ENCODE measurements at places on chromosomes 4 and X. TPM values are rescaled to one million over a fixed set of nuclear protein-coding genes. Genes with fewer than 3 reads are reported as not detected.
A peak's percentile ranks its signal among the peaks of the same experiment; 100 is the strongest.

Gene HNRNPD
- total RNA-seq: 120 TPM

DNA sequence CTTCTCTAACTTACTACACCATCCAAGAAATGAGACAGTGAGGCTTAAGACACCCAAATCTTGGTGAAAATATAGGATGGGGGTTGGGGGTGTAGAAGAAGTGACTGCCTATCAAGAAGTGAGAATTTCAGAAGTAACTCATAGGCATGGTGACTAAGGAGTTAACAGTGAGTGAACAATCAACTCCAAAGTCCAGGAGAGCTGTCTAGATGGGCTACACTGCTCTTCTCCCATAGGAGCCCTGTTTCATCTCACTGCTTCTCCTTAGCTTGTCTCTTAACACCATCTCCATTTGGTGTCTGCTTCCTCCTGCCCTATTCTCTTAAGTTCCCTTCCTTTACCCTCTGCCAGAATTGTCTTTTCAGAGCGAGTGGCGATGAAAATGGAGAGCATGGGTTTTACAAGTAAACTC lies 22.7 kb downstream of the FABP2 start:
- peaks cover 6% of the 10 kb centered on the region for H3K4me1 ChIP-seq
- no peak for DNase-seq
- H3K27me3 ChIP-seq: no peaks in the 10 kb centered on the region
- H3K4me3 ChIP-seq: peak overlapping the region; percentile 81
- no peaks in the 10 kb centered on the region for H3K36me3 ChIP-seq

Gene ITIH6
- total RNA-seq: not detected

Gene EXOC1L
- total RNA-seq: not detected

DNA sequence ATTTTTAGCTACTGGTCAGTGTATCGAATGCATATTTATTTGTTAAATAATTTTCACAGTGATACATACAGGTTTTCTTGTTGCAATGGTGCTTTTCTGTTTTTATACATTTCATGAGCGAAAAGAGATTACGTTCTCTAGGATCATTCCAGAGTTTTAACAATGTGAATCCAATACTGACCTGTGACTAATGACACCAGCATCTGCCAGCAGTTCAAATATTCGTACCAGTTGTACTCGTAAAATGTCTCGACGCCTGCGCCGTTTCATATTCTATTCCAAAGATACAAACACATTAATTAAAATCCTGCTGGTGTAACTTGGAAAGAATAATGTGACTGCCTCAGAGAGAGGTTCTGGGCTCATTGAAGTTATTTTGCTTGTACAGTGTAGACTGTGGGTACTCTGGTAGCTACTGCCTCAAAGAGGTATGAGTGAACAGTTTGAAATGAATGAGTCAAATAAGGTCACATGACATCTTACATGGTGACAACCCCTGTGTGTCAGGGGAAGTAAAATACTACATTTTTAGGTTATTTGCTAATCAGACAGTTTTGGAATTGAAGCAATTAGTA lies 80.7 kb downstream of the ZAR1 start:
- no peak for DNase-seq
- peaks cover 7% of the 10 kb centered on the region for H3K36me3 ChIP-seq
- no peak overlapping the region for H3K4me3 ChIP-seq
- no peaks in the 10 kb centered on the region for H3K27me3 ChIP-seq
- H3K27ac ChIP-seq: no peak overlapping the region

DNA sequence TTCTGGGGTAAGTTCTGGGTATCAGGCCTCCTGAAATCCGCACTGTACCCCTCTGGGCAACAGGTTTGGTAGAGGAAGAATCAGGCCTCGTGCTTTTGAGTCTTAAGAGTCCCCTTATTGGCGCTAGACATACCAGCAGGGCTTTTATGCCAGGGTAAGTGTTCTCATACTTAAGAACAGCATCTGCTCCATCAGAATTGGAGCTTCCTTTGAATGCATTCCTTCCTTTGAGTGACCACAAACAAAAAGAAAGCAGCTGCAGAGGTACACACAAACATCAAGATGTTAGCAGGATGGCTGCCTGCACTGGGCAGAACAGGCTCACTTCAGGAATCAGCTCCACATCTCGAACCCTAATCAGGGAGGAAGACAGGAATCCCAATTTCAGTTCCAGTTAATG lies 156.8 kb downstream of the MGST2 start:
- no peaks in the 10 kb centered on the region for H3K36me3 ChIP-seq
- no peak overlapping the region for H3K27ac ChIP-seq
- no peaks in the 10 kb centered on the region for H3K4me1 ChIP-seq
- H3K27me3 ChIP-seq: no peaks in the 10 kb centered on the region

GRCh38 chr4:139054791-139055505 lies 39.4 kb downstream of the NOCT start:
- H3K4me3 ChIP-seq: no peak overlapping the region
- DNase-seq: no peak
- H3K27ac ChIP-seq: no peak overlapping the region
- peaks cover 11% of the 10 kb centered on the region for H3K4me1 ChIP-seq
- no peaks in the 10 kb centered on the region for H3K36me3 ChIP-seq
- no peaks in the 10 kb centered on the region for H3K27me3 ChIP-seq

Gene XK
- total RNA-seq: 0.93 TPM

Gene AMBN
- total RNA-seq: not detected

Gene CXorf65
- total RNA-seq: not detected

- H3K4me1 ChIP-seq: no peaks in the 10 kb centered on the region
- no peaks in the 10 kb centered on the region for H3K36me3 ChIP-seq
- no peaks in the 10 kb centered on the region for H3K27me3 ChIP-seq
- no peak overlapping the region for H3K4me3 ChIP-seq
Observed at GRCh38 chr4:81745050-81745449, 273.3 kb upstream of the RASGEF1B start.

GRCh38 chr4:132683957-132684356 lies 465.1 kb upstream of the PCDH10 start:
- H3K4me3 ChIP-seq: no peak overlapping the region
- DNase-seq: no peak
- no peaks in the 10 kb centered on the region for H3K36me3 ChIP-seq
- no peaks in the 10 kb centered on the region for H3K27me3 ChIP-seq

Gene CHRDL1
- 38.6 TPM for total RNA-seq

DNA sequence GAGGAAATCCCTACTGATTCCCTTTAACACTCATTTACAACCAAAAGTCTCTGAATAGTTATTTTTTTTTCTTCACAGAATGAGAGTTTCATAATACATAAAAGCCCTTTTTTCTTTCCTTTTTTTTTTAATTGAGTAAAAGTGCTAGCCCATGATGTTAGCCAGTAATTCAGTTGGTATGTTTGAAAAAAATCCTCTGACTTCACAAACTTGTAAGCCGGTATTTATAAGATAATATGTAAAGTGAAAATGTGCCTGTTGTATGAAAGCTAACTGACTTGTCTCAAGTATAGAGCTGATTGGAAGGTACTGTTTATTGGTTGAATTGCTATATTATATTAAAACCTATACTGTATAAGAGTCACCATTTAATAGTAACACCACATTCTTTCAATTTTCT lies 70.2 kb upstream of the NEIL3 start:
- no peaks in the 10 kb centered on the region for H3K36me3 ChIP-seq
- no peaks in the 10 kb centered on the region for H3K4me1 ChIP-seq
- H3K27me3 ChIP-seq: no peaks in the 10 kb centered on the region
- no peak overlapping the region for H3K27ac ChIP-seq
- no peak overlapping the region for H3K4me3 ChIP-seq
- no peak for DNase-seq

GRCh38 chr4:73650250-73650649 lies 30.0 kb upstream of the RASSF6 start:
- no peak overlapping the region for H3K4me3 ChIP-seq
- H3K27me3 ChIP-seq: no peaks in the 10 kb centered on the region
- no peak for DNase-seq
- H3K27ac ChIP-seq: no peak overlapping the region
- H3K4me1 ChIP-seq: peaks cover 7% of the 10 kb centered on the region
- no peaks in the 10 kb centered on the region for H3K36me3 ChIP-seq

- no peaks in the 10 kb centered on the region for H3K4me1 ChIP-seq
- H3K27ac ChIP-seq: no peak overlapping the region
- no peak overlapping the region for H3K4me3 ChIP-seq
- DNase-seq: no peak
Observed at GRCh38 chr4:14726877-14727361, 275.4 kb upstream of the CPEB2 start.

Gene MAGEE2
- 0.69 TPM for total RNA-seq

GRCh38 chr4:161404346-161405110 lies 759.3 kb downstream of the FSTL5 start:
- no peaks in the 10 kb centered on the region for H3K4me1 ChIP-seq
- no peak overlapping the region for H3K27ac ChIP-seq

- no peaks in the 10 kb centered on the region for H3K4me1 ChIP-seq
- no peaks in the 10 kb centered on the region for H3K27me3 ChIP-seq
- H3K27ac ChIP-seq: no peak overlapping the region
- no peak overlapping the region for H3K4me3 ChIP-seq
Observed at GRCh38 chr4:101806914-101807313, 16.4 kb downstream of the BANK1 start.

DNA sequence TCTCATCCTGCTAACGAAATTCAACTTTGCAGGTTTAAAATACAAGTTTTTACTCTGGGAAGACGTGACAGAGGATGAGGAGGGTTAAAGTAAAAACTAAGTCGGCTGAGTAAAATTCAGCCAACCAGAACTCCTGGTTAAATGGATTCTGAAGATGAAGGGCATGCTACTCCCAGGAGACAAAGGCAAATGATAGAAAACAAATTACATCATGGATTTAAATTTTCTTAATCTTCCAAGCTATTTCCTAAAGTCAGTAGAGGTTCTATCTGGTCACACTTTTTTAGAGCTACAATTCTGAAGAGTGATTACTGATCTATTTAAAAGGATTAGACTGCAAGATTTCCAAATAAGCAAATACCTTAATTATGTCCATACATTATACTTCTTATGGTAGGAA lies 47.9 kb downstream of the ZNF827 start:
- DNase-seq: no peak
- no peaks in the 10 kb centered on the region for H3K27me3 ChIP-seq
- H3K27ac ChIP-seq: no peak overlapping the region
- no peaks in the 10 kb centered on the region for H3K36me3 ChIP-seq

- DNase-seq: no peak
- H3K27me3 ChIP-seq: no peaks in the 10 kb centered on the region
- no peak overlapping the region for H3K4me3 ChIP-seq
- no peak overlapping the region for H3K27ac ChIP-seq
Observed at GRCh38 chr4:172514801-172515200, 653.8 kb upstream of the GALNT7 start.

GRCh38 chrX:22664826-22665225 lies 334.9 kb upstream of the DDX53 start:
- H3K27ac ChIP-seq: no peak overlapping the region
- DNase-seq: no peak
- no peaks in the 10 kb centered on the region for H3K27me3 ChIP-seq
- no peak overlapping the region for H3K4me3 ChIP-seq

- H3K4me3 ChIP-seq: no peak overlapping the region
- DNase-seq: no peak
- H3K27me3 ChIP-seq: no peaks in the 10 kb centered on the region
- peaks cover 1% of the 10 kb centered on the region for H3K4me1 ChIP-seq
- no peaks in the 10 kb centered on the region for H3K36me3 ChIP-seq
Observed at GRCh38 chr4:183469936-183470335, 25.5 kb downstream of the CDKN2AIP start.

DNA sequence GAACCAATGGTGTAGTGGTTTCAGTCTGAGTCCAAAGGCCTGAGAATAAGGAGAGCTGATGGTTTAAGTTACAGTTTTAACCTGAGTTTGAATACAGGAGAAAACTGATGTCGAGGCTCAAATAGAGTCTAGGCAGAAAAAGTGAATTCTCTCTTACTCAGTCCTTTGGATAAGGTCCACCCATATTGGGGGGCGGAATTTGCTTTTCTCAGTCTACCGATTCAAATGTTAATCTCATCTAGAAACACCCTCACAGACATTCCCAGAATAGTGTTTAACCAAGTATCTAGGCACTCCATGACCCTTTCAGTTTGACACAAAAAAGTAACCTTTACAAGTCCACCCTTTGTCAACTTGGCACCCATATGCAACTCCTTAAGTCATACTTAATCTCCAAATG lies 216.0 kb downstream of the GRID2 start:
- no peaks in the 10 kb centered on the region for H3K4me1 ChIP-seq
- no peaks in the 10 kb centered on the region for H3K36me3 ChIP-seq
- no peak overlapping the region for H3K27ac ChIP-seq
- no peak for DNase-seq
- H3K4me3 ChIP-seq: no peak overlapping the region

- peak overlapping the region; percentile 78 for H3K27ac ChIP-seq
- H3K27me3 ChIP-seq: no peaks in the 10 kb centered on the region
- H3K4me3 ChIP-seq: no peak overlapping the region
- H3K36me3 ChIP-seq: no peaks in the 10 kb centered on the region
Observed at GRCh38 chrX:40262157-40263013, 164.6 kb upstream of the BCOR start.

GRCh38 chr4:24055623-24056022 lies 165.8 kb upstream of the PPARGC1A start:
- H3K27ac ChIP-seq: no peak overlapping the region
- DNase-seq: no peak
- no peaks in the 10 kb centered on the region for H3K4me1 ChIP-seq
- H3K27me3 ChIP-seq: no peaks in the 10 kb centered on the region

GRCh38 chr4:94576210-94576609 lies 124.5 kb downstream of the PDLIM5 start:
- no peaks in the 10 kb centered on the region for H3K36me3 ChIP-seq
- no peak overlapping the region for H3K27ac ChIP-seq
- no peak for DNase-seq
- no peaks in the 10 kb centered on the region for H3K27me3 ChIP-seq
- H3K4me1 ChIP-seq: peaks cover 2% of the 10 kb centered on the region

DNA sequence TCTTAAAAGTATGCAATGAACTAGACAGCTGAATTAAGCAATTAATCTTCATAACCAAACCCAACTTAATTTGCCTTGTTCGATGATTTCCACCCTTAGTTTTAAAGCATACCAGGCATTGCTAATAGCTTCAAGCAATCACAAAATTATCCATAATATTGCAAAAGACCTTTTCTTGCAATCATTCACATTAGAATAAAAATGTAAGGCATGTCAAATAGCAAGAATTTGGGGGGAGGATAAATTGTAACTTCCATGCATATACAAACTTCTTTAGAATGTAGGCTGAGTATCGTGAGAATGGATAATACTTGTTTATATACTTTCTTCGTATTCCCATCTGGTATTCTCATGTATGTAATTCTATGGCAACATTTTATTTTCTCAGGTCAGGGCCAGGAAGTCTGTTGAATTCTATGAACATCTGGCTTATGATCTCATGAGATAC lies 28.7 kb upstream of the BMP2K start:
- no peaks in the 10 kb centered on the region for H3K27me3 ChIP-seq
- DNase-seq: no peak
- H3K4me3 ChIP-seq: no peak overlapping the region
- no peak overlapping the region for H3K27ac ChIP-seq
- H3K36me3 ChIP-seq: no peaks in the 10 kb centered on the region
- H3K4me1 ChIP-seq: no peaks in the 10 kb centered on the region

- H3K4me1 ChIP-seq: no peaks in the 10 kb centered on the region
- H3K27me3 ChIP-seq: no peaks in the 10 kb centered on the region
- no peak overlapping the region for H3K27ac ChIP-seq
- DNase-seq: no peak
Observed at GRCh38 chrX:150503898-150504219, 64.6 kb upstream of the MTM1 start.

- H3K36me3 ChIP-seq: no peaks in the 10 kb centered on the region
- no peaks in the 10 kb centered on the region for H3K4me1 ChIP-seq
- H3K27me3 ChIP-seq: no peaks in the 10 kb centered on the region
- no peak for DNase-seq
- H3K27ac ChIP-seq: no peak overlapping the region
Observed at GRCh38 chr4:138796761-138797160, 218.8 kb upstream of the NOCT start.
